Amniotic epithelial cell (primary cell): ENCODE measurements at places on chromosomes 6 and 20.

GRCh38 chr6:52186075-52186474 lies at the start of gene IL17A:
Gene IL17A, plus strand, starts transcription at chr6:52186375. Its CDS starts 57 bp downstream, at chr6:52186432.
- DNase-seq, result no peak

DNA sequence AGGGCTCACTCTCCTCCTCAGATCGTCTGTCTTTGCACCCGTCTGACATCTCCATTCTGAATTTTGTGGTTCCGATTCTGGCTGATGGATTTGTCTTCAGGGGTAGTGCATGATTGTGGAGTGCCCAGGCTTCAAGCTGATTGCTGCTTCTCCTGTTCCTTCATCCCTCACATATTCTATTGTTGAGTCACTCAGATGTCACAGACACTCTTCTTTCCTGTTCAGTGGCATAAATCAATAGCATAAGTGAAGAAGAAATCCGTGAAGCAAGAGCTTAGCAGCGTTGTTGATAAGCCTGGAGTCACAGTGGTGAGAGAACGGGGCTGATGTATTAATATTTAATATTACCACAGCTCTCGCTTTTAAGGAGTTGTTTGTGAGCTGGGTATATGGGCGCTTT lies 152.5 kb downstream of the MTHFD1L start:
- peak; percentile 20 for DNase-seq

DNA sequence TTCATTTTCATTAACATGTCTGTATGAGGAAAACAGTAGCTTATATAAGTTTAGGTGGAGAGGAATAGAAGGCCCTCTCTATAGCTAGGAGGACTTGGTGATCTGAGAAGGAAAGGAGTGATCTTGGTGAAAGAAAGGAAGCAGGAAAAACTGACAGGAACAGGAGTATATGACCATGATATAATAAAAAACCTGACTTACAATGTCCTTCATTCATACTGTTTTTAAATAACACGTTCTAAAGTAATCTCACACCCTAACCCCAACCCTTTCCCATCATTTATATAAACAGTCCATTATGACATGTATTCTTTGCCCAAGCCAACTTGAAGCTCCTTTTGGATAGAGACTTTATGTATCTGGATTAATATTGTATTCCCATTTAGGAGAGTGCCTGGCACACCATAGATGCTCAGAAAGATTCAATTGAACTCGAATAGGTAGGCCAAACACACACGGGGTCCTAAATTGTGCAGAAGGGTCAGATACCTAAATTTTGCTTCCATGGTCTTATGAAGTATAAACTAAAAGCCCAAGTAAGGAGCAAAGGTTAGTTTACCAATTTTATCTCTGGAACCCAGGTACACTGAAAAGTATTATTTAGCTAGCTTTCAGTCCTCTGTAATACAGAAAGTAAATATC lies 75.9 kb downstream of the OR2B2 start:
- DNase-seq, result no peak

- DNase-seq, result no peak
These were observed 37.5 kb downstream of the AIG1 start for GRCh38 chr6:143098054-143098671.

GRCh38 chr20:17783671-17784070 lies 83.9 kb downstream of the BANF2 start:
- DNase-seq, result no peak

GRCh38 chr6:21131406-21131805 lies 462.1 kb upstream of the SOX4 start:
- DNase-seq, result no peak

GRCh38 chr6:170006900-170007467 lies 255.6 kb downstream of the ERMARD start:
- DNase-seq, result no peak
